ENCODE measurements at places on chromosomes 2 and 18.

GRCh38 chr2:220510668-220511067 lies 883.2 kb downstream of the SLC4A3 start:
- DNase-seq = no peak

GRCh38 chr18:67788310-67789164 lies 272.0 kb upstream of the DSEL start:
- no peak for DNase-seq

DNA sequence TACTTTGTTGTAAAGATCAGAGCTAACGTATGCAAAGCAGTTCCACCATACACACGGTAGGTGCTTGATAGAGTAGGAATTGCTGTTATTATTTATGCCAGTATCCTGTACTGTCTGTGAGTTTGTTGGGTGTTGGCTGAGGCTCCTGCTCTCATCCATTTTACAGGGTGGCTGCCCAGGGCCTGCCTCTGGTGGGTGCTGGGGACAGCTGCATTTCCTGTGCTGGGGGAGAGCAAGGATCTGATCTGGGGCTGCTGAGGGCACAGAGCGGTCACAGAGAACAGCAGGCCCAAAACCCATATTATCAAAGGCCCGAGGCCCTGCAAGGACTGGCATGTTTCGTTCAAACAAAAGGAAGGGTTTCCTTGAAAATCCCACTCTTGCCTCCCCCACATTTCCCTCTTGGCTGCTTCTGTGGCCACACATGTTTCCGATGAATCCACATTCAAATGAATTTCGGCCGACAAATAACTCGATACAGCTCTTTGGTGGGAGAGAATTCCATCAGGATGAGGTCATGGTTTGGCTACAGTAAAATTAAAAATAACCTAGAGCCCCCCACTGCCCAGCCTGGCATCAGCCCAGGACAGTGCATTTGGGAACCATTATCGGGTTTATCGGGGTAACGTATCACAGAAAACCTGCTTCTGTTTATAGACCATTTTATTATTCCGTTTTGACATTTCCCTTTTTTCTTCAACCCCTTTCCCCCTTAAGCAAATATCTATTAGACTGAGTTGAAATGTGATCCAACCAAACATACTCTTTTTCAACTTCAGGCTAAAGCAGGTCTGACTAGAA lies 143.4 kb downstream of the CYRIA start:
- DNase-seq = no peak

GRCh38 chr2:106159866-106160785 lies 34.0 kb downstream of the UXS1 start:
- DNase-seq = no peak

DNA sequence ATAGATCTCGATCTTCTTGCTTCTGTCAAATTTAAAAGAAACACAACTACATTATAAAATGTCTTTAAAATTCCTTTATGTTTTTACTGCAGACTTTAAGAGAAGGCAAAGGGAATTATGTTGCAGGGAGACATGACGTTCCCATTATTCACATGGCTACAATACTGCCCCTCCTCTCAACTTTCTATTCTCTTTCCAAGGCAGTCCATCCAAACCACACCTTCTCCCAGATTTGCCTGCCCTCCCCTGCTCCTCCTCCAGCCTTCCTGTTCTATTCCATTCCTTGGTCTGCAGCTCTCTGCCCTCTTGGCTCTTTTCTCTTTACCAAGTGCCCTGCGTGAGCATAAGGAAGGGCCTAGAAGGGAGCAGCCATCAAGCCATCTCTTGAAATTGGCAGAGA lies 61.3 kb downstream of the NABP1 start:
- no peak for DNase-seq

GRCh38 chr2:144449028-144449406 lies 70.9 kb downstream of the ZEB2 start:
- DNase-seq = no peak

DNA sequence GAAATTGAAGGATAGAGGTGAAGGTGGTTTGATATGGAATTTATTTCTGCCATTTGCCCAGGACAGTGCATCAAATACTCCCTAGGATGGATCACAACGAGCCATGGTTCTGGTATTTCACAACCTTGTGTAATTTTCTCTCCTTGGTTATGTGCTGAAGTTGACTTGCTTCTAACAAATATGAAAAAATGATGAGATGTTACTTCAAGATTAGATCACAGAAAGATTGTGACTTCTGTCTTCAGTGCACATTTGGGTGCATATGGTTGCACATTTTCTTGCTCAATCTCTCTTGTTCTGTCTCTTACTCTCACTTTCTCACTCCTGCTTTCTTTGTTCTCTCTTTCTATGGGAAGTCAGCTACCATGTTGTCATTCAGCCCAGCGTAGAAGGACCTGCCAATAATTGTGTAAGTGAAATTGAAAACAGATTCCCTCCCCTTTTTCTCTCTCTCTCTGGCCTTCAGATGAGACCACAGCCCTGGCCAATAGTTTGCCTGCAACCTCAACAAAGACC lies 104.6 kb upstream of the RMDN2 start:
- no peak for DNase-seq

DNA sequence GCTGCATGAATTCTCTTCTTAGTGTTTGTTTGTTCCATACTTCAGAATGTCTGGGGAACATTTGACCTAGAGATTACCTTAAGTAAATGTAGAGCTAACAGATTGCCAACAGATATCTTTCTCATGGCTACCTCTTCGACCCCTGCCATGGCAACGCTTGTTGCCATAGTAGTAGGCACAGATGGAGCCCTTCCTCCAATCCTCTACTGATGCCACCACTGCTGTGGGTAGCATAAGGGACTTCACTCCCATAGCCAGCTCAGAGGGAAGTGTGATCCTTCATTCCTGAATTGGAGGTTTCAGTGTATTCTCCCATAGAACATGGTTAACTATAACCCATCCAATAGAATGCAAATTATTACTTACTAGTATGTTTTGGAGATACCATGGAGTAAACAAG lies 543.6 kb upstream of the NRP2 start:
- DNase-seq = no peak

DNA sequence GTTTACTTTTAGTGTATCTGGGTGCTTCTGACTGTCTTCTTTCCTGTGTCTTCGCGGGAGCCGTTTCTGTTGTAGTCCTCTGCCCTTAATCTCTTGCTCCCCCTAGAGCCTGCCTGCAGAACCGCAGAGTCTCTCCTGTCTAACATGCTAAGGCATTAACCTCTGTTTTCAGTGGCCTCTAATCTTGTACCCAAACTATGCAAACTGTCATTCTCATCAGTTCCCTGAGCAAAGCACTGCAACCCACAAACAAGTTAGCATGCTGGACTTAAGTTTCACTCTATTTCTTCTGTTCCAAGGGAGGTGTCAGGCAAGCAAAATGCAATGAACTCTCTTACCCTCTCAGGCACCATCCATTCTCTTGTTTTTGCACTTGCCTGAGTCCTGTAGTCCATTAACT lies 138.4 kb downstream of the OTX1 start:
- no peak for DNase-seq

- DNase-seq = no peak
Measured at GRCh38 chr2:230258483-230258882, 32.9 kb downstream of the SP140 start.

DNA sequence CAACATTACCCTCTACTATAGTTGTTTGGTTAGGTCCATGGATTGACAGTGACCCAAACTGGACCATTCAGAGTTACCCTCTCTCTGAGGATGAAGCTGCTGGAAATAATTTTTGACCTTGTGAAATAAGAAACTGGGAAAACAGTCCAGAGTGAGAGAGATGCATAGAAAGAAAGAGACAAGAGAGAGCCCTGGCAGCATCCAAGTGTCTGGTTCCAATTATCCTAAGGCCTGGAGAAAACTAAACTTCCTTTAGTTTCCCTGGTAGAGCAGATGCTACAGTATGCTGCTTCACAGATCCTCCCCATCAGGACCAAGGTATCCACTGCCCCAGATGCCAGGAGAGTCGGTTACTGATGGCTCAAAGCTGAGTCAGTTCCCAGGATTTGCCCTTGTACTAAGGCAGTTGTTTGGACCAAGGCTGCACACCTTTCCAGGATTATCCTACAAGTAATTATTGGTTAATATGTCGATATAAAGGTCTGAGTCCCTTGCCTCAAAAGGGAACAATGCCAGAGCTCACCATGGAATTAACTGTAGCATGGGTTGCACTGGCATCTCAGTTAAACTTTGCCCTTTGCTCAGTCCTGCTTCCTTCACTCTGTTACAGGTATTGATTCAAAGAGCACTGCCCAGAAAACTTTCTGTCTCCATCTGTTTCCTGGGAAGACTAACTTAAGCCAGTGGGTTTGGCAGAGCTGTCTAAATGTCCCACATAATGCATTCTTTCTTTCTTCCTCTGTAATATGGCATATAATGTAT lies 14.6 kb upstream of the CHN1 start:
- DNase-seq = no peak

DNA sequence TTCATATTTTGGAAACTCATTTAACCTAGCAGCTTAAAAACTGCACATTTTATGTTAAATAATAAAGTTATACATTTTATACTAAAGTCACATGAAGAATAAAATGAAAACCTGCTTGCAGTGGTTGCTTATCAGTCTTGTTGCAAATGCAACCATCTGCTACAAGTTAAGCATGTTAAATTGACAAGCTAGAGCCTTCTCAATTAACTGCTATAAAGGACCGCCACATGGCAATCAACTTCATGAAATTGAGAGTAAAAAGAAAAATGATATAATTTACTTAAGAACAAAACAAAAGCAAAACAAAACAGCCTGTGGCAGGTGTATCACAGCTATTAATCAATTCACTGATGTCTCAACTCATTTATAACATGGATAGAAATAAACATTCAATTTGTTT lies 78.7 kb downstream of the RTTN start:
- no peak for DNase-seq

- no peak for DNase-seq
Measured at GRCh38 chr2:175842996-175843395, 159.1 kb downstream of the LNPK start.

DNA sequence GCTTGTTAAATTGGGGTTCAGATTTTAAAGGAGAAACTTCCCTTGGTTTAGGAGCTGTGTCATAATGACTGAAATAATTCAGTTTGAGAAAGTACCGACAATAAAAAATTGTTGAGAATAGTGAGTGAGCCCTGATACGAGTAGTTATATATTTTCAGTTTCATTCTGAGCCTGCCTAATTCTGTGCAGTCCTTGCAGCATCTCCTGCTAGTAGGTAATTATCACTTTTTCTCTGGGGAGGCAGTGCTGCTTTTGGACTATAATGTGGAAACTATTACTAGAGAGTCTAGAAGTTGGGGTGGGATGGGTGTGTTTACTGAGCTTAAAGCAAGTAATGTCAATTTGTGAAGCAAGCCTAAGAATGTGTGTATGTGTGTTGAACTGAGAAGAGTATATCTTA lies 21.7 kb downstream of the ZNF638 start:
- no peak for DNase-seq

- no peak for DNase-seq
Measured at GRCh38 chr18:24490539-24490938, 30.1 kb downstream of the HRH4 start.

GRCh38 chr18:80109676-80110078 lies 615 bp downstream of the ADNP2 start:
- DNase-seq = no peak

DNA sequence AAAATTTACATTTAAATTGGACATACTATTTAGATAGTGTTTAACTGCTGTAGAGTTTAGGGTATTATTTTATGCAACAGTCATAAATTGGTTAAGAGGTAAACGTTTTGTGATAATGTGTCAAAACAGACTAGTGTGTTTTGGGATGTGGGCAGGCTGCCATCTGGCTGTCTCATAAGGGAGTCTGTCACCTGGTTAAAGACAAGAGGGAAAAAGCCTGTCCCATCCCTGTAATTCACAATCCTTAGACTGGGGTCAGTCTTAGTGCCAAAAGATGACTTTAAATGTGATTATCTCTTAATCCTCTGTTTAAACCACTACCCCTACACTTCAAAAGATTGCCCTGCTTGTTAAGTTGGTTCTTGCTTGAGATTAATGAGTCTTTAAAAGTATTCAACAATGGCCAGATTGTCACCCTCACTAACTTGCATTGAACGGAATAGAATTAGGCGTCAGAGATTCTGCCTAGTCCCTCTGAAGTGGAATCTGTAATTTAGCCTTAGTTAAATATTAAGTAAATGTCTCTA lies 59.2 kb downstream of the SGPP2 start:
- no peak for DNase-seq

DNA sequence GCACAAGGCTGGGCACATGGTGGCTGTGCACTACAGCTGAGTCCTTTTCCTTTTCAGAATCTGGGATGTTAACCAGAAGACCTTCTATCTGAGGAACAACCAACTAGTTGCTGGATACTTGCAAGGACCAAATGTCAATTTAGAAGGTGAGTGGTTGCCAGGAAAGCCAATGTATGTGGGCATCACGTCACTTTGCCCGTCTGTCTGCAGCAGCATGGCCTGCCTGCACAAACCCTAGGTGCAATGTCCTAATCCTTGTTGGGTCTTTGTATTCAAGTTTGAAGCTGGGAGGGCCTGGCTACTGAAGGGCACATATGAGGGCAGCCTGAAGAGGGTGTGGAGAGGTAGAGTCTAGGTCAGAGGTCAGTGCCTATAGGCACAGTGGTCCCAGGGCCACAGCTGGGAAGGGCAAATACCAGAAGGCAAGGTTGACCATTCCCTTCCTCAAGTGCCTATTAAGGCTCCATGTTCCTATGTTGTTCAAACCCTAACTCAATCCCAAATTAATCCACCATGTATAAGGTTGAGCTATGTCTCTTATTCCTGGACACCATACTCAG lies 2.2 kb downstream of the IL1RN start:
- no peak for DNase-seq

DNA sequence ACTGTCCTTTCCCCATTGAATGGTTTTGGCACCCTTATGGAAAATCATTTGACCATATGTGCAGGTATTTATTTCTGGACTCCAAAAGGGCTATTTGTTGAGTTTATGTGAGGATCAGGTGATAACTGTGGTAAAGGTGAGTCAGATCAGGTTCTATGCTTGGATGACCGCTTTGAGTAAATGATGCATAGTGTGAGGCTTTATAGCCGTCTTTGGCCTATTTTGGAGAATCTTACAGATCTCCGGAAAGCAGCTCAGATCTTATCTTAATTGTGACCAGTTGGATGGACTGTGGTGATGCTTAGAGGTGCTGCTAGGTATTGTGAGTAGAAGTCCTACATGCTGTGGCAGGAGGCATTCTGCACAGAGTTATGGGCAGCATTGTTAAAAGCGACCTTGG lies 126.2 kb downstream of the METTL8 start:
- no peak for DNase-seq

DNA sequence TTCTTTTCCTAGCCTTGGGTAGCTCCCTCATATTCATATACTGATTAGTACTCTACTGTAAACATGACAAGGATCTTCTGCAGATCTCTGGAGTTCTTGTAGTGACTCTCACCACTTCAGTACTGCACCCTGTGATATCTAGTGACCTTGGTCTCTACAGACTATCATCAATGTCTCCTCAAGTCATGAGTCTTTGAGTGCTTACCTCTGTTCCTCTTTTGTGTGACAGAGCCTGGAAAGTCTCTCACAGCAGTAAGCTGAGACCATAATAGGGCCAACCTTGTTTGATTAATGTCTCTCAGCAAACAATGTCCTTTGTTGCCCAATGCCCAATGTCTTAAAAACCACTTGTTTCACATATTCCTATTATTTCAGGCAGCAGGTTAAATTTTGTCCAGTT lies 34.2 kb upstream of the BAZ2B start:
- DNase-seq = no peak
